ENCODE measurements at places on chromosomes 5 and 9. TPM values are rescaled to one million over a fixed set of nuclear protein-coding genes. Genes with fewer than 3 reads are reported as not detected.

GRCh38 chr5:61637566-61637965 is 305.5 kb downstream of the ZSWIM6 start:
- no peak for DNase-seq

GRCh38 chr9:8903077-8903476 is 1103.5 kb upstream of the DMAC1 start:
- DNase-seq = no peak

DNA sequence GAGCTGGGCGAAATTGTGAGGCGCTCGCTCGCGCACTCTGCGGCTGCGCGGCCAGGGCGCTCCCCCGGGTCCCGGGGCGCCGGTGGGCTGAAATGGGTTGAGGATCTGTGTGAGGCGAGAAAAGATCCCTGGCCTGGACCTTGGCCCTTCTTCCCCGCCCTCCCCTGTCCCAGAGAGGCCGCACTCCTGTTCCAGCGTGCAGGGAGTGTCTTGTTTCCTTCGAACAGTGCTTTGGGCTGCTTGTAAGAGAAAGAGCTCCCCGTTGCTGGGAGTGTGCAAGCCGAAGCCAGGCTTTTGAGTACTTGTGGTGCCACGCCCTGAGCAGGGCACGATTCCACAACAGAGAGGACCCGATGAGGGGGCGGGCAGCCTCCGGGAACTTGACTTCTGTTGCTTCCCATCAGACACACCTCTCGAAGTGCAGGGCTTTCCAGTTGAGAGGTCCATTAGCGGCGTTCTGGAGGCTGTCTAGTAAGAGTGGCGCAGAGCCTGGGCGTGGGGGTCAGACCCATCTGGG is 535 bp downstream of the DOLPP1 start:
- DNase-seq = no peak

DNA sequence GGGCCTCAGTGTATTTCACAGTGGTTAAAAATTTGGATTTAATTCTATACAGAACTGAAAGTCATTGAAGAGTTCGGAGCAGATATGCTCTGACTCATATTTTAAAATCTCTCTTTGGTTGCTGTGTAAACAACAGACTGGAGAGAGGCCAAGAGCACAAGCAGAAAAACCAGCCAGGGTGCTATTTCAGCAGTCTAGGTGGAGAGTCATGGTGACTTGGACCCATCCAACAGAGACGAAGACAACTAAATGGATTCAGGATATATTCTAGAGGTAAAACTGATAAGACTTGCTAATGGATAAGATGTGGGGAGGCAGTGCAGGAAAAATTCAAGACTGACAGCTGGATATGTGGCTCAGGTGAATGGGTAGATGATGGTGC is 168.9 kb downstream of the MAPKAP1 start:
- peak; percentile 77 for DNase-seq

DNA sequence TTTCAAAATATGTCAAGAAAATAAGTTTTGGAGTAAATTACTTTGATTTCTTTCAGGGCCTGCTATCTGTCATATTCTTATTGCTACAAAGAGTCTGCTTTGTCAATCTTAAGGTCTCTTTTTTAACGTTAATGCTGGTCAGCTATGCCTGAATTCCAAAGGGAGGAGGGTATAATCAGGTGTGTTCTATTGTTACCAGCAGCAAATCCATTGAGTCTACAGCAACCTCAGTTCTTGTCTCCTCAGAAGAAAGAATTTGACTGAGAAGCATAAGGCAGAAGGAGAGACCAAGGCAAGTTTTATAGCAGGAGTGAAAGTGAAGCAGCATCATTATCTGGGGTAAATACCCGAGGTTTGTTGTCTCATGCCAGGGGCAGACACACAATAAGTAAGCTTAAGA is 23.7 kb upstream of the MINAR2 start:
- DNase-seq = no peak

GRCh38 chr9:109286571-109286977 is 34.3 kb downstream of the EPB41L4B start:
- peak; percentile 9 for DNase-seq

ORM2 gene
- total RNA-seq = not detected

GMCL2 gene
- not detected for total RNA-seq

SLC34A1 gene
- not detected for total RNA-seq
